ENCODE measurements at places on chromosomes 16 and 17.
A peak's percentile ranks its signal among the peaks of the same experiment; 100 is the strongest.

DNA sequence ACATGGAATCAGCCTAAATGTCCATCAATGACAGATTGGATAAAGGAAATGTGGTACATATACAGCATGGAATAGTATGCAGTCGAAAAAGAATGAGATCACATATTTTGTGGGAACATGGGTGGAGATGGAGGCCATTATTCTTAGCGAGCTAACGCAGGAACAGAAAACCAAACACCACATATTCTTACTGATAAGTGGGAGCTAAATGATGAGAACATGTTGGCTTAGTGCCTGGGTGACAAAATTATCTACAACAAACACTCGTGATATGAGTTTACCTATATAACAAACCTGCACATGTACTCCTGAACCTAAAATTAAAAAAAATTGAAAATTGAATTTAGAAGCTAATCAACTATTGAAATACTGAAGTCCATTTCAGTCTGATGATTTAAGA lies 6.1 kb downstream of the ANKS4B start:
- H3K4me3 ChIP-seq: no peak overlapping the region
- no peaks in the 10 kb centered on the region for H3K4me1 ChIP-seq
- H3K36me3 ChIP-seq: no peaks in the 10 kb centered on the region
- H3K27ac ChIP-seq: no peak overlapping the region

DNA sequence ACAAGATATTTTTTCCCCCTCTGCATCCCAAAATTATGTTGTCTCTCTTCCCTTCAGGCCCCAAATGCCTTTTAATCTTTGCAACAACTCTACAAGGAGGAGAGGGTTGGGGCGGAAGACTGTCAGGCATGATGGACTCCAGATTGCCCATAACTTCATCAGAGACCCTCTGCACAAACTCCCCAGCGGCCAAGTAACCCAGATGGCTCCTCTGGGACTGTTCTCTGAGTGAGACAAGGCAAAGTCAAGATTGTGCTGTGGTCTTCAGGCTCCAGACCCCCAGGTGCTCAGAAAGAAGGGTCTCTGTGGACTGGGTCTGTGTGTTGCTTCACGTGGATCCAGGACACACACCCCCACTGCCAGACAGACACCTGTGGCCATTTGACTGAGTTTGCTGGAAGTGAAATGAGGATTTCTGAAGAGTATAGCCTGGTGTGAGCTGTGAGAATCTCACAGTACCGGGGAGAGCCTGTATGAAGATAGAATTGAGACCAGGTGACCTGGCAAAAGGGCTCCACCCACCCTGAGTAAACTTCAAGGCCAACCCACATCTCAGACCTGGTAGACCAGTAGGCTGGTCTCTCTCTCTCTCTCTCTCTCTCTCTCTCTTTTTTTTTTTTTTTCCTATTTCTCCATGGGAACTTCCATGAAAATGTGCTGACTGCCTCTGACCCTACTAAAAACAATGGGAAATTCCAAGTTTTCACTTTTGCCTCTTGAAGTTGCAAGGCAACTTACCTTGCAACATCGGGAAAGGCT lies 354.1 kb downstream of the SOX9 start:
- no peak overlapping the region for H3K4me3 ChIP-seq
- no peak for DNase-seq
- no peaks in the 10 kb centered on the region for H3K36me3 ChIP-seq
- no peak overlapping the region for H3K27ac ChIP-seq

DNA sequence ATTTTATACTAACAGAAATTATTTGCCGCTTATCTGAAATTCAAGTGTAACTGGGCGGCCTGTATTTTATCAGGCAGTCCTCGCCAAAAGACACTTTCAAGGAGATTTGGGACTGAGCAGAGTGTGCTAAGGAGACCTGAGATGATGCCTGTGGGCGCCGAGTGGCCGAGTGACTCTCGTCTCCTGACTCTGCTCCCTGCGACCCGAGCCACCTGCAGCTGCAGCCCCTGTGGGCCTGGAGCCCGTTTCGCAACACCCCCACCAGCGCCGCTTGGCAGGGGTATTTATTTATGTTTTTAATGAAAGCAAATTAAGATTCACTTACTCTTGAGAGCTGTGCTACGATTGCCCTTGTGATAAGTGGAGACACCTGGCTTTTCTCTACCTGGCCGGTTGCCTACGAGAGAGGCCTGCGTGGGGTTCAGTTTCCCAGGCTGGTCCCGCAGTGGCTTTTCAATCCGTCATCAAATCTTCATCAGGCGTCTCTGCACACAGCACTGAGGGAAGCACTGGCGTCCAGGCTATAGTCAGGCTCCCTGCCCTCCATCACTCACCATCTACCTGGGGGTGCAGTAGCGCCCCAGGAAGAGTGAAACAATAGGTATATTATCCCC lies 124.0 kb downstream of the SEC14L1 start:
- no peak for DNase-seq
- no peaks in the 10 kb centered on the region for H3K27me3 ChIP-seq
- H3K27ac ChIP-seq: no peak overlapping the region
- no peaks in the 10 kb centered on the region for H3K36me3 ChIP-seq
- no peak overlapping the region for H3K4me3 ChIP-seq

DNA sequence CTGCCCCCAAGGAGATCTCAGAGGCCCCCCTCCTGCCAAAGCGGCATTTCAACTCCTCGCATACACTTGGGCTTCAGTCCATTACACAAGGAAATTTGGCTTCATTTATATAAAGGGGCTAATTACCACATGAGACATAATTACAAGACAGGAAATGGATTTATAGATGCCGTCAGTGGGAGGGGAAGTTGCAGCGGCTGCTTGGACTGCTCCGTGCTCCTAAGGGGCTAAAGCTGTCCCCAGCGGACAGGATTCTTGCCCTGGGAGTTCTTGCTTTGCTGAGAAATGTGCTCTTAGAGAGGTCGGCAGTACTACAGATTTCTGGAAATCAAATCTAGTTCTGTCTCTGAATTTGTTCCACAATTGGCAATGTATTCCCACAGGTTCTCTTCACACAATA lies 57.2 kb upstream of the NLK start:
- H3K27ac ChIP-seq: no peak overlapping the region
- H3K4me3 ChIP-seq: no peak overlapping the region
- peaks cover 8% of the 10 kb centered on the region for H3K27me3 ChIP-seq

GRCh38 chr17:1724351-1724868 lies at the start of gene WDR81:
TSS of gene WDR81 (plus strand) at chr17:1724704. CDS start at chr17:1724960, 256 bp downstream.
- DNase-seq: peak; percentile 95
- H3K27ac ChIP-seq: peak within 1 kb of the TSS; percentile 73
- peaks cover 6% of the 10 kb centered on the region for H3K36me3 ChIP-seq
- H3K4me1 ChIP-seq: peaks cover 28% of the 10 kb centered on the region

GRCh38 chr16:82900559-82900958 lies 273.8 kb downstream of the CDH13 start:
- no peak for DNase-seq
- no peaks in the 10 kb centered on the region for H3K4me1 ChIP-seq
- H3K27ac ChIP-seq: no peak overlapping the region
- H3K4me3 ChIP-seq: no peak overlapping the region

DNA sequence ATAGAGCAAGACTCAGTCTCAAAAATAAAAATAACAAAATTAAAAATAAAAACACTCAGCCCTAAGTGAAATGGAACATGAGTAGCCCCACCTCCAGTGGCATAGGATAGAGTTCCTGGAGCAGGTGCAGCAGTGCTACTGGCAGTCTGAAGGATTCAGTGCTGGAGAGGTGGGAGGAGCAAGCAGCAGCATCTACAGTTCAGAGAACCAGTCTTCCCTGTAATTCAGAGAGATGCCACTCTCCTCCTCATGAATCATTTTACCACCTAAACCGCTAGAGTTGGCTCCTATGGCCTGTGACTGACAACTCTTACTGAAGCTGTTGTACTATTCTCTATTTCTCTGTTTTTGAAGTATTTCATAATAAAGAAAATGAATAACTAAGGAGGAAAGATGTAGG lies 56.0 kb upstream of the SMURF2 start:
- H3K36me3 ChIP-seq: peaks cover 2% of the 10 kb centered on the region
- H3K27me3 ChIP-seq: no peaks in the 10 kb centered on the region
- H3K27ac ChIP-seq: no peak overlapping the region

- no peaks in the 10 kb centered on the region for H3K27me3 ChIP-seq
- DNase-seq: no peak
- H3K4me1 ChIP-seq: no peaks in the 10 kb centered on the region
- no peak overlapping the region for H3K27ac ChIP-seq
These were observed 27.5 kb downstream of the GOSR2 start for GRCh38 chr17:46950342-46950996.

GRCh38 chr17:64773836-64774761 lies 112.0 kb upstream of the SMURF2 start:
- H3K36me3 ChIP-seq: no peaks in the 10 kb centered on the region
- H3K4me3 ChIP-seq: no peak overlapping the region
- H3K4me1 ChIP-seq: peaks cover 15% of the 10 kb centered on the region
- peaks cover 14% of the 10 kb centered on the region for H3K27me3 ChIP-seq

All from activated CD4-positive, alpha-beta T cell treated with anti-CD3 and anti-CD28 coated beads for 36 hours (primary cell).